ENCODE measurements at places on chromosomes 6 and 20.

GRCh38 chr20:8413691-8414090 lies 281.6 kb downstream of the PLCB1 start:
- no peak overlapping the region for H3K4me3 ChIP-seq
- H3K36me3 ChIP-seq: no peaks in the 10 kb centered on the region
- no peak for DNase-seq
- no peaks in the 10 kb centered on the region for H3K4me1 ChIP-seq
- no peaks in the 10 kb centered on the region for H3K27me3 ChIP-seq
- H3K27ac ChIP-seq: no peak overlapping the region

- H3K27ac ChIP-seq: no peak overlapping the region
- H3K4me3 ChIP-seq: no peak overlapping the region
- H3K27me3 ChIP-seq: peaks cover 10% of the 10 kb centered on the region
These were observed 8.0 kb upstream of the PMEPA1 start for GRCh38 chr20:57717797-57718196.

- H3K4me3 ChIP-seq: no peak overlapping the region
- H3K4me1 ChIP-seq: peaks cover 11% of the 10 kb centered on the region
- DNase-seq: no peak
- H3K36me3 ChIP-seq: no peaks in the 10 kb centered on the region
- H3K27ac ChIP-seq: no peak overlapping the region
These were observed 86.1 kb downstream of the MAP7 start for GRCh38 chr6:136464148-136464547.

GRCh38 chr20:58584881-58585752 lies 66.0 kb upstream of the STX16 start:
- H3K4me1 ChIP-seq: no peaks in the 10 kb centered on the region
- DNase-seq: no peak
- H3K27me3 ChIP-seq: peaks cover 4% of the 10 kb centered on the region
- no peaks in the 10 kb centered on the region for H3K36me3 ChIP-seq
- H3K4me3 ChIP-seq: no peak overlapping the region

- peak overlapping the region; percentile 64 for H3K4me3 ChIP-seq
- DNase-seq: peak; percentile 84
- no peaks in the 10 kb centered on the region for H3K27me3 ChIP-seq
- peaks cover 95% of the 10 kb centered on the region for H3K4me1 ChIP-seq
These were observed 122.2 kb downstream of the FYN start for GRCh38 chr6:111750753-111751673.

DNA sequence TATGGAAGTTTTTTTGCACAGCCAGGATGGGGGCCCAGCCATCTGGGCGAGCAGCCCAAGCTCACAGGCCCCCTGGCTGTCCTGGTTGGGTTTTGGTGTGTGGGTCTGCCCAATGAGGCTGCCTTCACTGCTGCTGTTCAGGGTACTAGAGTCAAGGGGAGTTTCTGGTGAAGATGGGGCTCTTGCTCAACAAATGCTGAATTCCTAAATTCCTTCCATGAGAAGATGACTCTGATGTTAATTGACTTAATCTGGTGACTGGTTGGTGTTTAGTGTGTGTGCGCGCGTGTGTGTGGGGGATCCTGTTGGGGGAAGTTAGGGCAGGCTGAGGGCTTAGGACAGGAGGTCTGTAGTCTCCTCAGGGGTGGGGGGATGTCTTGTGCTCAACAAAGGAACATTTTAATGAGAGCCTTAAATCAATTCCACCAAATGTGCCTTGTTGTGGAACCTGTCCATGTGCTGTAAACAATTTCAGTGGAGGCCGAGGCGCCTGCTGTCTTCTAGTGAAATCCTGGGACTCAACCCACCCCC lies 1.9 kb downstream of the PTK7 start:
- no peak overlapping the region for H3K27ac ChIP-seq
- H3K36me3 ChIP-seq: no peaks in the 10 kb centered on the region
- peaks cover 28% of the 10 kb centered on the region for H3K27me3 ChIP-seq
- no peak overlapping the region for H3K4me3 ChIP-seq
- H3K4me1 ChIP-seq: peaks cover 2% of the 10 kb centered on the region
- DNase-seq: no peak

- no peaks in the 10 kb centered on the region for H3K36me3 ChIP-seq
- no peaks in the 10 kb centered on the region for H3K4me1 ChIP-seq
- no peak overlapping the region for H3K4me3 ChIP-seq
- no peaks in the 10 kb centered on the region for H3K27me3 ChIP-seq
- DNase-seq: no peak
These were observed 496.0 kb upstream of the MARCKS start for GRCh38 chr6:113361014-113361645.

- no peaks in the 10 kb centered on the region for H3K27me3 ChIP-seq
- DNase-seq: no peak
- H3K27ac ChIP-seq: no peak overlapping the region
- H3K4me3 ChIP-seq: no peak overlapping the region
- H3K4me1 ChIP-seq: peaks cover 13% of the 10 kb centered on the region
- H3K36me3 ChIP-seq: no peaks in the 10 kb centered on the region
These were observed 193.0 kb upstream of the ZNF217 start for GRCh38 chr20:53786445-53787267.

DNA sequence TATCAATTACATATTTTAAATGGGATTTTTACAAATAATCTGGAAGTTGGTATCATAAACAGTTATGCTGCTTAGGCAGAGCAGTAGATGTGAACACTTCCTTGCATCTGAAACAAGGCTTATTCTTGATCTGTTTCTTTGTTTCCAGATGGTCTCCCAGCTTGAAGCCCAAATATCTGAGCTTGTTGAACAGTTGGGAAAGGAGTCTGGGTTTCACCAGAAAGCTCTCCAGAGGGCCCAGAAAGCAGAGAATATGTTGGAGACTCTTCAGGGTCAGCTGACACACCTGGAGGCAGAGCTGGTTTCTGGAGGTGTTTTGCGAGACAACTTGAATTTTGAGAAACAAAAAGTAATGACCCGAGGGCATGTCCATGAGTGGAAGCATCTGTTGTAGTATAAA lies 91.9 kb downstream of the CCDC170 start:
- peaks cover 14% of the 10 kb centered on the region for H3K27me3 ChIP-seq
- H3K4me1 ChIP-seq: no peaks in the 10 kb centered on the region
- no peak overlapping the region for H3K4me3 ChIP-seq
- H3K27ac ChIP-seq: no peak overlapping the region

GRCh38 chr6:44045672-44046015 lies 81.6 kb downstream of the MRPL14 start:
- H3K4me1 ChIP-seq: peaks cover 26% of the 10 kb centered on the region
- no peak overlapping the region for H3K27ac ChIP-seq
- no peaks in the 10 kb centered on the region for H3K27me3 ChIP-seq
- H3K36me3 ChIP-seq: no peaks in the 10 kb centered on the region
- no peak for DNase-seq

DNA sequence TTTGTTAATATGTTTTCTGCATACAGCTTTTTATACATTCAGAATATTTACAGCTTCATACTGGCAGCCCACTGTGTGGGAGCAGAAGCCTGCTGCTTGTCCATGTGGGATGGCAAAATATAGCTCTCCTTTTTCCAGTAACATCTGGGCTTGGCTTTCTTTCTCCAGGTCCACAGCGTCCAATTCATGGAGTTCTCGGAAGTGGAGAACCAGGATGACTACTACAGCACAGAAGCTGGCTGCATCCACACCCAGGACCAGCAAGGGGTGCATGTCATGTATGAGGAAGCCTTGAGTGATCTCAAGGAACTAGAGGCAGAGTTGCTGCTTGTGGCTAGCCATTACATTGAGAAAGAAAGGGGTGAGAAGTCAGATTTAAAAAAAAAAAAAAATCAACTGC lies 143.1 kb downstream of the CD164 start:
- H3K27ac ChIP-seq: no peak overlapping the region
- H3K4me1 ChIP-seq: peaks cover 31% of the 10 kb centered on the region
- no peak for DNase-seq
- no peaks in the 10 kb centered on the region for H3K27me3 ChIP-seq

- peaks cover 28% of the 10 kb centered on the region for H3K27me3 ChIP-seq
- H3K27ac ChIP-seq: no peak overlapping the region
- no peak overlapping the region for H3K4me3 ChIP-seq
- no peaks in the 10 kb centered on the region for H3K4me1 ChIP-seq
These were observed 120.5 kb upstream of the ENPP5 start for GRCh38 chr6:46291275-46291633.

DNA sequence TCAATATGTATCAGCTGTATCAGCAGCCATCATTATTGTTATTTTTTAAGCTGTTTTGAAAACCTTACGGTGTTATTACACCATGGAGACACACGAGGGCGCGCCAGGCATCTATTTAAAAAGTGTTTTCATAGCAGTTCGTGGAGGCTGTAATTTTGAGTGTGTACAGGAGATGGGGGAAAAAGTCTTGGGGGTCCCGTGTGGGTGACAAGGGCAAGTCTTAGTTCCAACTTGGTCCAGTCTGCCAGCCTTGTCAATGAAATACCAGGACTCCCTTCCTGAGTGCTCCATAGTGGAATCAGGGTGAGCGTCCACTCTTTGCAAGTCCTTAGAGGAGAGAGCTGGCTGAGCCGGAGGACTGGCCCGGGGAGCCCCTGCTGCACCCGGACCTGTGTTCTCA lies 43.3 kb downstream of the SLC2A10 start:
- peaks cover 12% of the 10 kb centered on the region for H3K27me3 ChIP-seq
- H3K4me3 ChIP-seq: no peak overlapping the region
- DNase-seq: peak; percentile 63
- H3K36me3 ChIP-seq: no peaks in the 10 kb centered on the region
- no peaks in the 10 kb centered on the region for H3K4me1 ChIP-seq
- no peak overlapping the region for H3K27ac ChIP-seq

- H3K36me3 ChIP-seq: no peaks in the 10 kb centered on the region
- H3K27me3 ChIP-seq: no peaks in the 10 kb centered on the region
- peaks cover 8% of the 10 kb centered on the region for H3K4me1 ChIP-seq
- no peak overlapping the region for H3K4me3 ChIP-seq
These were observed 59.8 kb upstream of the MYL9 start for GRCh38 chr20:36481380-36482043.

GRCh38 chr6:158789115-158789917 lies 29.9 kb downstream of the EZR start:
- H3K36me3 ChIP-seq: peaks cover 59% of the 10 kb centered on the region
- DNase-seq: peak; percentile 82
- H3K27me3 ChIP-seq: no peaks in the 10 kb centered on the region
- peaks cover 68% of the 10 kb centered on the region for H3K4me1 ChIP-seq
- peak overlapping the region; percentile 86 for H3K27ac ChIP-seq

- H3K27ac ChIP-seq: no peak overlapping the region
- no peaks in the 10 kb centered on the region for H3K36me3 ChIP-seq
- H3K27me3 ChIP-seq: no peaks in the 10 kb centered on the region
- H3K4me3 ChIP-seq: no peak overlapping the region
These were observed 4.6 kb downstream of the SLC17A2 start for GRCh38 chr6:25925876-25926275.

DNA sequence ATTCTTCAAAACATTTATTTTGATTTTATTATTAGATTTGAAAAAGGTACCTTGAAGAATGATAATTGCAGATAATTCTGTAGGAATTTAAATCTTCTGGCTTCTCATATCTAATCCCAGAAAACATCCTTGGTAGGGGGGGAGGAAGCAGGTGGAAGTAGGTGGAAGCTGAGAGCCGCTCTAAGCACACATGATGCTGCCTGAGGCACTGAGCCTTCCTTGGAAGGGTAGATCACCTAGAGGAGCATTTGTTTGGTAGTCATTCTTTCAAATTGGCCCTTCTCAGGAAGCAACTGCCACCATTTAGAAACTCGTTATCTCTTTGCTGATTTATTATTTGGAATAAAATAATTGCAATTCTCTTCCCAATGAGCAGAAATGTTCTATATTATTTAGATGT lies 623.3 kb downstream of the CD109 start:
- H3K4me3 ChIP-seq: no peak overlapping the region
- DNase-seq: no peak
- no peaks in the 10 kb centered on the region for H3K27me3 ChIP-seq
- no peaks in the 10 kb centered on the region for H3K4me1 ChIP-seq

DNA sequence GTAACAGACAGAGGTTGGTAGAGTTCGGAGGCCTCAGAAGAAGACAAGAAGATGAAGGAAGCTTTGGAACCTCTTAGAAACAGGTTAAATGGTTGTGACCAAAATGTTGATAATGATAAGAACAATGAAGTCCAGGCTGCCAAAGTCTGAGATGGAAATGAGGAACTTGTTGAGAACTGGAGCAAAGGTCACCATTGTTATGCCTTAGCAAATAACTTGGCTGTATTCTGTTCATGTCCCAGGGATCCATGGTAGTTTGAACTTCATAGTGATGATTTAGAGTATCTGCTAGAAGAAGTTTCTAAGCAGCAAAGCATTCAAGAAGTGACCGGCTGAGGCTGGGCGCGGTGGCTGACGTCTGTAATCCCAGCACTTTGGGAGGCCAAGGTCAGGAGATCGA lies 11.1 kb upstream of the LSM14B start:
- peaks cover 4% of the 10 kb centered on the region for H3K36me3 ChIP-seq
- no peak overlapping the region for H3K27ac ChIP-seq
- H3K27me3 ChIP-seq: no peaks in the 10 kb centered on the region
- H3K4me1 ChIP-seq: no peaks in the 10 kb centered on the region
- no peak for DNase-seq

- no peak overlapping the region for H3K4me3 ChIP-seq
- DNase-seq: no peak
- H3K4me1 ChIP-seq: peaks cover 8% of the 10 kb centered on the region
- no peaks in the 10 kb centered on the region for H3K27me3 ChIP-seq
- H3K27ac ChIP-seq: no peak overlapping the region
These were observed 121.3 kb downstream of the SLC23A2 start for GRCh38 chr20:4880051-4880450.

- H3K27ac ChIP-seq: no peak overlapping the region
- H3K36me3 ChIP-seq: no peaks in the 10 kb centered on the region
- H3K4me1 ChIP-seq: no peaks in the 10 kb centered on the region
- no peaks in the 10 kb centered on the region for H3K27me3 ChIP-seq
- H3K4me3 ChIP-seq: no peak overlapping the region
- DNase-seq: no peak
These were observed 36.5 kb downstream of the LAMP5 start for GRCh38 chr20:9550871-9551270.

DNA sequence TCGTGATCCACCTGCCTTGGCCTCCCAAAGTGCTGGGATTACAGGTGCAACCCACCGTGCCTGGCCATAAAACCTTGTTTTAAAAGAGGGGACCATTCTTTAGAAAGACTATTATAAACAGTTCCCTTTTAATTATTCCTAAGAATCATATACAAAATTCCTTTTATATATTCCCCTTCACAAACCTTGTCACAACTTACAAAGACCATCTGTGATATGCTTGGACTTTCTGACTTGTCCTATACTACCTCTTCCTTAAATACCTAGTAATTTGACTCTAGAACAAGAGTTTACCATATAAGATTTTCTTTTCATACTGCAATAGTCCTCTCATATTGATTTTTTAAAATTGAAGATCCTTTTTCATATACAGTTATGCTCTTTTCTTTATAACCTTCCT lies 135.8 kb upstream of the PRSS16 start:
- H3K36me3 ChIP-seq: peaks cover 4% of the 10 kb centered on the region
- no peak overlapping the region for H3K27ac ChIP-seq
- H3K4me1 ChIP-seq: no peaks in the 10 kb centered on the region
- H3K27me3 ChIP-seq: peaks cover 10% of the 10 kb centered on the region
- H3K4me3 ChIP-seq: no peak overlapping the region

All from activated CD4-positive, alpha-beta T cell treated with anti-CD3 and anti-CD28 coated beads, Interleukin-2, amount 10 ng/mL, durations not matched to agents 7 days and 5 days (primary cell).